ENCODE measurements at places on chromosomes 5 and 9.

GRCh38 chr9:114156657-114157421 lies 1.5 kb downstream of the COL27A1 start:
- H3K4me3 ChIP-seq: peak overlapping the region; percentile 43
- H3K4me1 ChIP-seq: peaks cover 25% of the 10 kb centered on the region
- H3K27ac ChIP-seq: peak overlapping the region; percentile 48
- peaks cover 12% of the 10 kb centered on the region for H3K27me3 ChIP-seq
- no peaks in the 10 kb centered on the region for H3K36me3 ChIP-seq

GRCh38 chr5:83255268-83255667 lies 177.9 kb downstream of the XRCC4 start:
- H3K27me3 ChIP-seq: no peaks in the 10 kb centered on the region
- H3K27ac ChIP-seq: no peak overlapping the region
- no peak overlapping the region for H3K4me3 ChIP-seq
- DNase-seq: no peak

DNA sequence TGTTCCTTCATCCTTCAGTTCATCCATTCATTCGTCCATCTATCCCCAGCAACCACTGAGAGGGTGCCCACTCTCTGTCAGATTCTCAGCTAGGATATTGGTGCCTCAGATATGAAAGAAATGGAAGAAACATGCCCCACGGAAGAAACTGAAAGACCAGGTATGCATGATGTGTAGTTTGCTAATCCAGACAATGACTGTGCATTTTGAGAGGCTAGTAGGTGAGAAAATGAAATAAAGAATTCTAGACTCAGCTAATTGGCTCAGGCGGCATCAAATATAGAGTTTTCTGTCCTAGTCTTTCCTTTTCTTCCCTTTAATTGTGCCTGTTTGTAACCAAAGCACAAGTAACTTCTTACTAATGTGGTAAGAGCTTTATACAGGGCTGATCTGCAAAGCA lies 104.7 kb downstream of the PDZD2 start:
- H3K27ac ChIP-seq: no peak overlapping the region
- no peak overlapping the region for H3K4me3 ChIP-seq
- no peaks in the 10 kb centered on the region for H3K36me3 ChIP-seq
- H3K4me1 ChIP-seq: no peaks in the 10 kb centered on the region
- no peaks in the 10 kb centered on the region for H3K27me3 ChIP-seq

DNA sequence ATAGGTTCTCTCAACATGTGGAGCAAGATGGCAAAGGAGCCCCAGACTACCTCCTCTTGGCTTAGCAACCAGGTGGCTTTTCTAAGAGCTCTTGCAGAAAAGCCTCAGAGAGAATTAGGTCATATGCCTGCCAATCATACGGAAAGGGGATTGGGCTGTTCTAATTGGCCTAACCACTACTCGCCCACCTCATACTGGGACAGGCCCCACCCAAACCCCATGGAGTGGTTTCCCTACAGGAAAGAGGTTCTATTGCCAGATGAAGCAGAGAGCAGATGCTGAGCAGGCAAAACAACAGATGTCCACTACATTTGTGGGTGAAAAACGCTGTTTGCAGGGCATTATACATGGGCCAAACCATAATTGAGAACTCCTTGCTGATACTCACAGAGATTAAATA lies 29.0 kb downstream of the ABLIM3 start:
- H3K4me1 ChIP-seq: no peaks in the 10 kb centered on the region
- H3K27ac ChIP-seq: no peak overlapping the region
- no peak for DNase-seq
- no peaks in the 10 kb centered on the region for H3K27me3 ChIP-seq
- no peaks in the 10 kb centered on the region for H3K36me3 ChIP-seq

- DNase-seq: no peak
- no peaks in the 10 kb centered on the region for H3K36me3 ChIP-seq
- no peak overlapping the region for H3K4me3 ChIP-seq
- no peaks in the 10 kb centered on the region for H3K27me3 ChIP-seq
- no peaks in the 10 kb centered on the region for H3K4me1 ChIP-seq
Observed at GRCh38 chr5:174827558-174827957, 103.2 kb downstream of the MSX2 start.

All from left lung (tissue), 14 donors.